ENCODE measurements at places on chromosomes 3 and 15. TPM values are rescaled to one million over a fixed set of nuclear protein-coding genes. Genes with fewer than 3 reads are reported as not detected.
A peak's percentile ranks its signal among the peaks of the same experiment; 100 is the strongest.

OR5K2 gene
- not detected for polyA plus RNA-seq

FEZF2 gene
- not detected for polyA plus RNA-seq

POPDC2 gene
- polyA plus RNA-seq: 1.2 TPM

GRM2 gene
- polyA plus RNA-seq: not detected

SCAANT1 gene
- not detected for polyA plus RNA-seq

NISCH gene
- polyA plus RNA-seq: 18.0 TPM

CLSTN2 gene
- polyA plus RNA-seq: 0.23 TPM

ZNF860 gene
- 1.3 TPM for polyA plus RNA-seq

SLC28A1 gene
- not detected for polyA plus RNA-seq

GOLGA8J gene
- not detected for polyA plus RNA-seq

CFAP161 gene
- not detected for polyA plus RNA-seq

CHRNA3 gene
- polyA plus RNA-seq: 0.23 TPM

PRSS50 gene
- not detected for polyA plus RNA-seq

PEX5L gene
- not detected for polyA plus RNA-seq

- H3K36me3 ChIP-seq: peaks cover 13% of the 10 kb centered on the region
- no peaks in the 10 kb centered on the region for H3K4me1 ChIP-seq
- no peaks in the 10 kb centered on the region for H3K27me3 ChIP-seq
- H3K27ac ChIP-seq: peak overlapping the region; percentile 56
- no peak for DNase-seq
- no peak overlapping the region for H3K4me3 ChIP-seq
Observed at GRCh38 chr3:119637679-119638477, 22.5 kb downstream of the POPDC2 start.

DNA sequence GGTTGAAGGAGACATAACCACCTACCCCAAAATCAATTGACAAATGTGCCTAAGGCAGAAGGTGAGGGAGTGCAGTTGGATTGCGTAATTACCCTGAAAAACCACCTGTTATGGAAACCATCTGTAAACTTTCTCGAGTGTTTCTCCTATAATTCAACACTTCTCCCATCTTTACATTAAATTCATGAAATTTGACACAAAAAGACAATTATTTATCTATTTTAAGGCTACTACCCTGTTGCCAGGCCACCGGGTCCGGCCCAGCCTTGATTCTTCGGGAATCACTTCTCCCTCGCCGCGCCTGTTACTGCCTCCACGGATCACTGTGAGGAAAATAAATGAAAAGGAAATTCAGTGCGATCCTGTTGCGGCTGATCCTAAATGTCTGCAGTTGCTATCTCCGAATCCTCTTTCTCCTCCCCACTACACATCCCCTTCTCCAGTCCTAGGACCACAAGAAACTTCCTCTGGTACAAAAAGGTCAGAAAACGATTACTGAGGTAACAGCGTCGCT is 646 bp downstream of the IQCB1 start:
- no peaks in the 10 kb centered on the region for H3K36me3 ChIP-seq
- peak overlapping the region; percentile 38 for H3K4me3 ChIP-seq
- no peak for DNase-seq
- peak overlapping the region; percentile 85 for H3K27ac ChIP-seq

GRCh38 chr3:1294586-1294985 is 201.8 kb downstream of the CNTN6 start:
- no peaks in the 10 kb centered on the region for H3K36me3 ChIP-seq
- no peak for DNase-seq
- H3K4me1 ChIP-seq: no peaks in the 10 kb centered on the region

DNA sequence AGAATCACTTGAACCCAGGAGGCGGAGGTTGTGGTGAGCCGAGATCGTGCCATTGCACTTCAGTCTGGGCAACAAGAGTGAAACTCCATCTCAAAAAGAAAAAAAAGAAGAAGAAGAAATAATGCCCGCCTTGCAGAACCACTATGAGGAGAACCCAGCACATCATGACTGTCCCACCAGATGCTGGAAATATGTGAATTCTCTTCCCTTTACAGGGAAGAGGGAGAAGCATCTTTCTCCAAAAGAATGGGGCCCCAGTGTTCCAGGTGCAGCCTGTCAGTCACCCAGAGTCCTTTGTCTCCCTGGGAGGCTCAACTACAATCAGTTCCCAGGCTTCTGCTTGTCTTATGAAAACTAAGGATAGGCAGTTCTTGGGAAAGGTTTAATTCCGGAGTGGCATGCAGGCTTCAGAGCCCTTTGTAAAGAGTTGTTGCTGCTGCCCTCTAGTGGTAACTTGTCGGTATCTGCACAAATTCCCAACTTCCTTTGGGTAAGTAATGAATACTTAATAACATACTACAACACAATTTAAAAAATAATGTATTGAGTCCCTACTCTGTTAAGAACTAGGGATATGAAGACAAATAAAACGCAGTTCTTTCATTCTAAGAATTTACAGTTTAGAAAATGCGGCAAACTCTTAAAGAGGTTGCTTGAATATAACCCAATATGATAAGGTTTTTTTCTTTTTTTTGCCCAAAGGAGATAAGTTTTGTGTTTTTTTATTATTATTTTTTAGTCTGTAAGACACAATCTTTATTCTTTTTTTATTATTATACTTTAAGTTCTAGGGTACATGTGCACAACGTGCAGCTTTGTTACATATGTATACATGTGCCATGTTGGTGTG is 18.6 kb upstream of the TICRR start:
- no peaks in the 10 kb centered on the region for H3K27me3 ChIP-seq
- no peak for DNase-seq
- H3K27ac ChIP-seq: no peak overlapping the region
- no peak overlapping the region for H3K4me3 ChIP-seq

- no peaks in the 10 kb centered on the region for H3K36me3 ChIP-seq
- H3K27ac ChIP-seq: no peak overlapping the region
- H3K27me3 ChIP-seq: no peaks in the 10 kb centered on the region
- H3K4me3 ChIP-seq: no peak overlapping the region
- no peaks in the 10 kb centered on the region for H3K4me1 ChIP-seq
Observed at GRCh38 chr3:72571638-72572114, 276.6 kb downstream of the SHQ1 start.

DNA sequence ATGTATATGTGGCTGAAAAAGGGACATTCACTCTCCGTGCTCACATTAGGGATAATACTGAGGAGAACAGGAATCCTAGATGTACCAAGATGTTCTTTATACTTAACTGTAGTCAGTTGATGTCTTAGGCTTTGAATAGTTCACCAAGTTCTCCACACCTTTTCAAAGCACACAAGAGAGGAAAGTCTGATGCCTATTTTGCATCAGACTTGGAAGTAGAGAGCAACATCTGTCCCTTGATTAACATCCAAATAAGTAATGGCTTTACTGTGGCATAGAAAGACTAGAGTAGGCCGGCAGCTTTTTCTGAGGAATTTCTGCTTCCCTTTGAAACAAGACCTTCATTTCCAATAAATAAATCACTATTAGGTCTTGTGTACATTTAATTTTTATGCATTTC is 34.0 kb downstream of the PIGB start:
- no peak for DNase-seq
- no peaks in the 10 kb centered on the region for H3K27me3 ChIP-seq
- H3K27ac ChIP-seq: no peak overlapping the region
- H3K4me3 ChIP-seq: no peak overlapping the region
- no peaks in the 10 kb centered on the region for H3K4me1 ChIP-seq
- H3K36me3 ChIP-seq: no peaks in the 10 kb centered on the region

DNA sequence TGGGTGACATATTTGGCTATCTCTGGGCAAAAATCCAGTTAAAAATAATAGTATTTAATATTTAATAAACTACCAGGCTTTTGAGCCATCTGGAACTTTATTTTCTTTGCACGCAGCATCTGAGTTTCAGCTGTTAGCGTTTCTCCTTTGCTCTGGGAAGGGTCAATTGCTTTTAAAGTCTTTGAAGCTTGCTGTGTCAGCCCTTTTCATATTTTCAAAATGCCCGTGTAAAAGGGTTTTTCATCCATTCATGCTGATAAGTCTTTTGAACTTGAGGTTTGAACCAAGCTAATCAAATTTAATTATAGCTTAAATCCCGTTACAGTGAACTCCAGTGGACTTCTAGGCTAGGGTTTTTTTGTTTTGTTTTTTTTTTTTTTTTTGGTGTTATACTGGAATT is 79.1 kb downstream of the SLC25A26 start:
- H3K27me3 ChIP-seq: no peaks in the 10 kb centered on the region
- peak overlapping the region; percentile 70 for H3K27ac ChIP-seq
- DNase-seq: no peak
- no peaks in the 10 kb centered on the region for H3K4me1 ChIP-seq
- no peaks in the 10 kb centered on the region for H3K36me3 ChIP-seq

GRCh38 chr3:59696783-59697182 is 647.0 kb upstream of the CFAP20DC start:
- no peaks in the 10 kb centered on the region for H3K27me3 ChIP-seq
- no peak overlapping the region for H3K4me3 ChIP-seq
- no peak overlapping the region for H3K27ac ChIP-seq

DNA sequence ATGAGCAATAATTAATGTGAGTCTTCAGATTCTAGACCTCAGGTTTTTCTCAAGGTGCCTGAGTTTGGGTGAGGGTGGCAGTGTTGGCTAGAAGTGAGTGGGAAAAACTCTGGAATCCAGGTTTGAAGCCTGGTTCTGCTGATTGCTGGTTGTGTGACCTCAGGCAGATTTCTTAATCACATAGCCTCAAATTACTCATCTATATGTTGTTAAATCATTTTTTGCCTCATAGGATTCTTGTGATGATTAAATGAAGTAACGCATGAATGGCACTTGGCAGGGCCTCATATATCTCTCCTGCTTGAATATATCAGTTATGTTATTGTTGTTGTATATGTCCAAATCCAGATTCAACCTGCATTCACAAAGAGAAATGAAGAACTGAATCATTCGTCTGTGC is 60.5 kb downstream of the NR2F2 start:
- no peaks in the 10 kb centered on the region for H3K4me1 ChIP-seq
- no peak overlapping the region for H3K27ac ChIP-seq
- no peaks in the 10 kb centered on the region for H3K36me3 ChIP-seq
- DNase-seq: no peak
- H3K4me3 ChIP-seq: no peak overlapping the region

- no peaks in the 10 kb centered on the region for H3K27me3 ChIP-seq
- H3K27ac ChIP-seq: no peak overlapping the region
- H3K4me1 ChIP-seq: no peaks in the 10 kb centered on the region
- peaks cover 34% of the 10 kb centered on the region for H3K36me3 ChIP-seq
- DNase-seq: no peak
Observed at GRCh38 chr15:52121896-52122295, 9.3 kb upstream of the BCL2L10 start.

GRCh38 chr3:42764561-42765295 is 8.3 kb downstream of the CCDC13 start:
- no peaks in the 10 kb centered on the region for H3K27me3 ChIP-seq
- no peak overlapping the region for H3K27ac ChIP-seq
- peaks cover 14% of the 10 kb centered on the region for H3K4me1 ChIP-seq

GRCh38 chr15:52924630-52925029 is 134.5 kb upstream of the ONECUT1 start:
- no peaks in the 10 kb centered on the region for H3K27me3 ChIP-seq
- no peak overlapping the region for H3K4me3 ChIP-seq
- H3K4me1 ChIP-seq: no peaks in the 10 kb centered on the region
- H3K36me3 ChIP-seq: no peaks in the 10 kb centered on the region

DNA sequence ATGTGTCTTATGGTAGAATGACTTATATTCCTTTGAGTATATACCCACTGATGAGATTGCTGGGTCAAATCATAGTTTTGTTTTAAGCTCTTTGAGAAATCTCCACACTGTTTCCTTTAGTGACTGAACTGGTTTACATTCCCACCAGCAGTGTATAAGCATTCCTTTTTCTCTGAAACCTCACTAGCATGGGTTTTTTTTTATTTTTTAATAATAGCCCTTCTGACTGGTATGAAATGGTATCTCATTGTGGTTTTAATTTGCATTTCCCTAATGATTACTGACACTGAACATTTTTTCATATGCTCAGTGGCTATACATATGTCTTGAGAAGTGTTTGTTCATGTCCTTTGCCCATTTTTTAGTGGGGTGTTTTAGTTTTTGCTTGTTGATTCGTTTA is 494.3 kb downstream of the SQOR start:
- no peaks in the 10 kb centered on the region for H3K27me3 ChIP-seq
- no peak overlapping the region for H3K4me3 ChIP-seq
- H3K27ac ChIP-seq: no peak overlapping the region
- no peak for DNase-seq
- no peaks in the 10 kb centered on the region for H3K36me3 ChIP-seq

GRCh38 chr15:80834402-80834801 is 55.2 kb downstream of the CEMIP start:
- DNase-seq: no peak
- H3K4me3 ChIP-seq: no peak overlapping the region
- no peaks in the 10 kb centered on the region for H3K4me1 ChIP-seq
- H3K27ac ChIP-seq: no peak overlapping the region
- H3K36me3 ChIP-seq: no peaks in the 10 kb centered on the region

GRCh38 chr15:47431501-47431900 is 285.8 kb upstream of the SEMA6D start:
- H3K4me3 ChIP-seq: no peak overlapping the region
- H3K4me1 ChIP-seq: peaks cover 3% of the 10 kb centered on the region
- no peak for DNase-seq
- H3K27me3 ChIP-seq: no peaks in the 10 kb centered on the region

DNA sequence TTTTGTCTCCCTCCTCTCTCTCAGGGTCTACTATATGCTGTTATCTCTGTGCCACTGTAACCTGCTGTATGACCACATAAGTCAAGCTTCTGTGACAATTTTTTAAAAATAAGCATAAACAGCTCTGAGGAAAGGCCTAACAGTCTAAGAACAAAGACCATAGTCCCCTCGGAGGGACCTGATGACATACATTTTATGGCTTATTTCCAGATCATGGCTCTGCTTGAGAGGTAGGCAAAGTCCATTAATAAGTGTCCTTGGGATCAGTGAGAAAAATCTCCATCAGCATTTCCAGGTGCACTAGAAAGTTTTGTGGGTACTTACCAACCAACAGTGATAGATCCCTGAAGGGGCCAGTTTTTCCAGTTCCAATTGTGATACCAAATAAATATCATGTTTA is 123.8 kb downstream of the TNIK start:
- H3K4me3 ChIP-seq: no peak overlapping the region
- no peak overlapping the region for H3K27ac ChIP-seq
- H3K4me1 ChIP-seq: peaks cover 12% of the 10 kb centered on the region
- DNase-seq: no peak
- H3K36me3 ChIP-seq: no peaks in the 10 kb centered on the region

GRCh38 chr3:31671976-31672375 is 139.3 kb downstream of the STT3B start:
- no peak overlapping the region for H3K4me3 ChIP-seq
- H3K27ac ChIP-seq: no peak overlapping the region
- no peaks in the 10 kb centered on the region for H3K36me3 ChIP-seq
- H3K4me1 ChIP-seq: no peaks in the 10 kb centered on the region
- H3K27me3 ChIP-seq: no peaks in the 10 kb centered on the region

- H3K4me1 ChIP-seq: no peaks in the 10 kb centered on the region
- H3K4me3 ChIP-seq: no peak overlapping the region
- no peak overlapping the region for H3K27ac ChIP-seq
- DNase-seq: no peak
Observed at GRCh38 chr3:130669740-130670139, 76.9 kb downstream of the PIK3R4 start.

DNA sequence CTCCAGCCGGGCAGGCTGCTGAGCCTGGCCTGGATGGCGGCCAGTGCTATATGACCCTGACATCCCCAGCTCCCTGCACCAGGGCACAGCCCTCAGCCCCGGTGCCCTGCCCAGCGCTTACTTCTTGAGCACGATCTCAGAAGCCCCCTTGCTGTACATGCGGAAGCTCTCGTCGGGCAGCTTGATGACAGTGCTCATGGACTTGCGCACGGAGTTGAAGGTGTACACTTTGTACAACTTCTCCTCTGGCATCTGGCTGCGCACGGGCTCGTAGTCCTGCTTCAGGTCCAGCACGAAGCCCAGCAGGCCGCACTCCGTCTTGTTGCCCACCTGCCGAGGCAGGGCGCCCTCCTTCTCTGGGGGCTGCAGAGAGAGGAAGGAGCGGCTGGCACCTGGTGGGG is 38.8 kb upstream of the SEC13 start:
- no peaks in the 10 kb centered on the region for H3K4me1 ChIP-seq
- DNase-seq: no peak
- peaks cover 5% of the 10 kb centered on the region for H3K27me3 ChIP-seq
- no peak overlapping the region for H3K4me3 ChIP-seq
